ENCODE measurements at places on chromosomes 4 and X. TPM values are rescaled to one million over a fixed set of nuclear protein-coding genes. Genes with fewer than 3 reads are reported as not detected.

Gene ETDA
- not detected for total RNA-seq

Gene POU3F4
- not detected for total RNA-seq

Gene GPM6B
- total RNA-seq, result 0.11 TPM

Gene CT45A1
- total RNA-seq, result not detected

Measured in A549 treated with ZK216348 at 1 μM for 4 hours (cell line).